Retinal pigment epithelial cell (primary cell): ENCODE measurements at places on chromosomes 5 and 9.
A peak's percentile ranks its signal among the peaks of the same experiment; 100 is the strongest.

DNA sequence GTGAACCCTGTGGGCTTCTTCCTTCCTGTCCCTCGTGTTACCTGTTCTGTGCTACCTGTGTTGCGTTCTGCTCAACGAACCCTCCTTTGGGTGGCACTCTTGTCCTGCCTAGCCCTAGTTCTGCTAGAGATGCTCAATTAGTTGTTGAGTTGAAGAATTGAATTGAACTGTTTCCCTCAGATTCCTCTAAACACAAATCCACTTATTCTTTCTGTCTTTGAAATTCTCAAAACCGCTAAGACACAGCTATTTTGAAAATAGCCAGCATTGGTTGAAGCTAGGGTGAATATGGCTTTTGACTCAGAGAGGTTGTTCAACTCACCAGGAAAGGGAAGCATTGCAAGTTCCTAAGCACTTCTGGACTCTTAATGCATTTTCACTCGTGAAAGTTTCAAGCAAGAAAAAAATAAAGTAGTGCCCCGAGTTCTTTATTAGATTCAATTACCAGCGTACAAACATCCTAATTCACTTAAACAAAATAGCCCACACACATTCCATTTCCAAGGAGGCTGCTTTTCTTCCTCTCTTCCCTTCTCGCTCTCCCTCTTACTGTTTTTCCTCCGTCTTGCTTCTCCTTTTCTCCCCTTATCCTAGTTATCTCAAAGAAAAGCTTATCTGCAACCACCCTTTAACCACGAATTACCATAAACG, 642 bp upstream of the ITGA1 start:
- DNase-seq = no peak

- no peak for DNase-seq
Measured at GRCh38 chr5:75706016-75706415, 11.2 kb downstream of the POC5 start.

DNA sequence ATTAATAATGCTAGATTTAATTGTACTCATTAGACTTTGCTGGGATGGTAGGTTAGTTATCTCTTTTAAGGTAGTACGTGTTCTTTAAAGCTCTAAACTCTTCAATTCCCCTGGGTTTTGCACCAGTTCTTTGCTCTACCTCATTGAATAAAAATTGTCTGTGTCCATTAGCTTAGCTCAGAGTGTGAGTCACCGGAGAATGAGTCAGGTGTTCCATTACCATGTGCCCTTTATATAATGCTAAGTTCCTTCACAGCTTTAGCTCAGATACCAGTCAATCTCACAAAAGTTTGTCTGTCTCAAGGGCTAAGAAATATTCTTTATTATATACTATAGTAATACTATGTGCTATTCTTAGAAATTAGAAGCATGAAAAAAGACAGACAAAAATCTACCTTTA, 339.4 kb downstream of the PRELID2 start:
- peak; percentile 58 for DNase-seq

- DNase-seq = no peak
Measured at GRCh38 chr5:143248391-143248790, 155.1 kb downstream of the NR3C1 start.

DNA sequence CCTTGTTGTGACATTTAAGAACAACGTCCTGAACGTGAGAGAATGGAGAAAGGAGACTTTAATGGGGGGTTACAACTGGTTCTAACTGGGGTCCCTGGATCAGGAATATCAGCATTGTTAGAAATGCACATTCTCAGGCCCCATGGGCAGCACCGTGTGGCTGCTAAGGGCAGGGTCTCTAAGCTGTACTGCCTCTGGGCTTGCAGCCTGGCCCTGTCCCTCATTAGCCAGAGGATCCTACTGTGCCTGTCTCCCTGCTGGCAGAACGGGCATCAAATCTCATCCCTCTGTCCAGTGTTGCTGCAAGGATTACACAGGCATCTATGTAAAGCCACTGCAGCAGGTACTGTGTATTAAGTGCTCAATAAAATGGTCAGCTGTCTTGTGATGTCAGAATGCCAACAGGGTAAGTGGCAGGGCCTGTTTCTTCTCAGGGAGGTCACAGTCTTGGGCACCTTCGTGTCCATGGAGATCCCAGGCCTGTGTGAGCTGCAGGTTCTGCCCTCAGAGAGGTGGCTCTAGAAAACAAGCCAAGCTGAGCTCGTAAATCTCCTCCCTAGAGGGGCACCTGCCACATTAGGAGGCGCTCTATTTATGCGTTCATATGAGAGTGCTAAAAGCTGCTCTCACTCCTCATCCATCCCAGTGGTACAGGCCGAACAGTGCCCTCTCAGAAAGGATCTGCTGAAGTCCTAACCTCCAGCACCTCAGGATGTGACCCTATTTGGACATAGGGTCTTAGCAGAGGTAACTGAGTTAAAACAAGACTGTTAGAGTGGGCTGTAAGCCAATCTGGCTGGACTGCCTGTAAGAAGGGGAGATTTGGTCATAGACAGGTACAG, 210.5 kb downstream of the GADD45G start:
- no peak for DNase-seq

GRCh38 chr5:178177569-178177968, 9.6 kb downstream of the GMCL2 start:
- DNase-seq = no peak

GRCh38 chr5:176134529-176135223, 103.5 kb upstream of the SIMC1 start:
- DNase-seq = no peak

DNA sequence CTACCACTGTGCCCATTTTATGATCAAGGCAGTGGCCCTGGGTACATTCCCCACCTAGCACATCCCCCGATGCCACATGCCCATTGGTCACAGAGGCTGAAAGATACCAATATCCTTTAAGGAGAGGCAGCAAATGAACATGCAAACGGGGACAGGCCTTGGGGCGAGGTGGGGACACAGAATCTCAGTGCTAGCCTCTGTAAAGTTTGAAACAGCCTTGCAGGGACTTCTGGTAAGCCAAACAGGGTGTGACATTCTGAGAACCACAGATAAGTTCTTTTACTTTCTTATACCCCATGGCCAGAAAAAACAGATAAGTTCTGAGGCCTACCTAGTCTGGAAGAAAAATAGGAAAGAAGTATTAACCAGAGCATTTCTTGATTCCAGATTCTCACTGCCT, 60.5 kb downstream of the ACER2 start:
- DNase-seq = no peak

DNA sequence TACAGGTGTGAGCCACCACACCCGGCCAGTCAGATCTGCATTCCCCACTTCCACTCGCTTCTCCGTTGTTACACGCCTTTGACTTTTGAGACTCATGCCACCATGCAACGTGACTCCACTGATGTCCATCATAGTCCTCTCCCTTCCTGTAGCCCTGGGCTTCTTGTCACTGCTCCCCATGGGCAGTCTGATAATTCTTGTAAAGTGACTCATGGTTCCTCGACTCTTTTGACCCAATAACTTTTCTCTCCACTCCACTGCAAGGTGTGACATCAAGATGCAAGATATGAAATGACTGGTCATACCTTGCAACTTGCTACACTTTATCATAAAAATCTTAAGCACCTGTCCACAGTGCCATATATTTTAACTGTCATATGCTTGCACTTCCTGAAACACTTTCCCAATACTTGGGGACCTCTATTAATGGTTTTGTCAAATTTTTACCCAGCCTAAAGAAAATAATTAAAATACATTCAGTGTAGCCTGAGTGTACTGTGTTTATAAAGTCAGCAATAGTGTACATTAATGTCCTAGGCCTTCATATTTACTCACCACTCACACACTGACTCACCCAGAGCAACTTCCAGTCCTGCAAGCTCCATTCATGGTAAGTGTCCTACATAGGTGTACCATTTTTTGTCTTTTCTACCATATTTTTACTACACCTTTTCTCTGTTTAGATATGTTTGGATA, 18.6 kb upstream of the ANKRD18A start:
- DNase-seq = no peak
